Suppressor macrophage treated with lipopolysaccharide for 4 hours (primary cell): ENCODE measurements at places on chromosomes 7 and 10.

DNA sequence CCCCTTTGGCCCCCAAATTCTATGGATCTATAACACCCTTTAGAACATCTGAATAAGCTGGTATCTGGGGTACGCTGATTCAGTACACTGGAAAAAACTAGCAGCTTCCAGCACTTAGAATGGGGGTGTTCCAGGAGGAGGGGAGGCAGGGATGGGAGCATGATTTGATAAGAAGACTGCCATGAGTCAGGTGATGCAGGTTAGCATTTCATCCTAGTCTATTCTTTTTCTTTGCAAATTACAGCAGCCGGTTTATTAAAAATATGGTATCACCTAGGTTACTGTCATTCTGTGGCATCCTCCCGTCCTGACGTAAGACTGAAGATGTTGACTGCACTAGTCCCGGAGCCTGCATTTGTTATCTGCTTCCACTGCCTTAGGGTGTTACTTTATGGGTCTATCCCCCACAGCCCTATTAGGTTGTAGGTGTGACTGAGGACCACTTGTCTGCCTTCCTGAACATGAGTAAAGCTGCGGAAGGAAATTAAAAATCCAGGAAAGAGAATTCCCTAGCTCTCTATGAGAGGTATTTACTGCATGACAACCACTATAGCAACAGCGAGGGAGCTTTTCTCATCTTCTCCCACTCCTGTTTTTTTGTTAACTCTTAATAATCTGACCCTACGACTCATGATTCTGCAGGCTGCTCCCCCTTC, 1.9 kb downstream of the HTR5A start:
- DNase-seq = no peak

- DNase-seq = no peak
Measured at GRCh38 chr7:158494643-158495042, 93.0 kb downstream of the PTPRN2 start.

DNA sequence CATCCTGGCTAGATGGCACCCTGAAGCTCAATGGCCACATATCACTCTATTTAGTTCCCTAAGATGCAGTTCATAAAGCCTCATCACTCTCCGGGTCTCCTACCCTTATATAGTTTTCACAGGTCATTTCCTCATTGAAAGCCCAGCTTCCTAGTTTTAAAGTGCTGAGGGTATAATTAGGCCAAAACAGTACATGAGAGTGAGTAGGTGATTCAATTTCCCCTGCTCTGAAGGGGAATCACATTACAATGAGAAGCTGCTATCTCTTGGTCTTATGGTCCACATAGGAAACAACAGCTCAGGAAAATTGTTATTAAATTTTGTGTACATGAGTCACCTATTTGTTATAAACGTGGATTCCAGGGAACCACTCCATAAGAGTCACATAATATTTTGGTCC, 162.0 kb downstream of the SEMA3E start:
- no peak for DNase-seq

- no peak for DNase-seq
Measured at GRCh38 chr7:105648561-105649401, 67.5 kb upstream of the EFCAB10 start.

GRCh38 chr10:12103802-12104201, 25.7 kb upstream of the SEC61A2 start:
- DNase-seq = peak; percentile 37

DNA sequence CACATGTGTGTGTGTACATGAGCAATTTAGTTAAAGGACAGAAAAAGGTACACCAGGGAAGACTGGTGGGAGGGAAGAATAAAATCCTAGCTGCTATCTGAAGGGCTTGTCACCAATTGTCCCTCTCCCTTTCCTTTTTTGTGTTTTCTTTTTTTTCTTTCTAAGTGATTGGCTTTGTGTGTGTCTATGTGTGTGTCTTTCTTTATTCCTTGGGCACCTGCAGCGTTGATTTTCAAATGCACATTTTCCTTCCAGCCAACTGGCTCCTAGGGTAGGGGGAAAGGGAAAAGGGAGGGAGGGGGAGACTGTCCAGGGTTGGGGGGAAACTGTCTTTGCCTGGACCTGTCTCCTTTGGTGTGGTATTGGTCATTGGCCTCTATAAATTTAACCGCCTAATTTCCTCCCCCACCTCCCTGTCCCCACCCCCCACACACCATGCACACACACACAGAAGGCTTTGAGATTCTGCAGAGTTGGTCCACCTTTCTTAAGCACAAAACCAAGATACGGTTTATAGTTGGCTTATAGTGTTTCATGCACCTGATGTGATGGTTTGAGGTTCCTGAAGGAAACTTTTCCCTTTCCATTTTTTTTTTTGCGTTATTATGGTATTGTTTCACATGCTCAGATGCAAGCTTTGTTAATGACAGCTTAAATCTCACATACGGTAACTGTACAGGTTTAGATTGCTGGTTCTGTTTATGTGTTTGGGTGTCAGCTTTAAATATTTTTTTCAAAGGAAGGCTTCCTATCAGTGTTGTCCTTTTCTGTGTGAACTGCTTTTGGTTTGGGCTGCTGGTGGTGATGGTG, 2.6 kb downstream of the AUTS2 start:
- no peak for DNase-seq

GRCh38 chr10:3605882-3606281, 179.1 kb downstream of the KLF6 start:
- DNase-seq = no peak

DNA sequence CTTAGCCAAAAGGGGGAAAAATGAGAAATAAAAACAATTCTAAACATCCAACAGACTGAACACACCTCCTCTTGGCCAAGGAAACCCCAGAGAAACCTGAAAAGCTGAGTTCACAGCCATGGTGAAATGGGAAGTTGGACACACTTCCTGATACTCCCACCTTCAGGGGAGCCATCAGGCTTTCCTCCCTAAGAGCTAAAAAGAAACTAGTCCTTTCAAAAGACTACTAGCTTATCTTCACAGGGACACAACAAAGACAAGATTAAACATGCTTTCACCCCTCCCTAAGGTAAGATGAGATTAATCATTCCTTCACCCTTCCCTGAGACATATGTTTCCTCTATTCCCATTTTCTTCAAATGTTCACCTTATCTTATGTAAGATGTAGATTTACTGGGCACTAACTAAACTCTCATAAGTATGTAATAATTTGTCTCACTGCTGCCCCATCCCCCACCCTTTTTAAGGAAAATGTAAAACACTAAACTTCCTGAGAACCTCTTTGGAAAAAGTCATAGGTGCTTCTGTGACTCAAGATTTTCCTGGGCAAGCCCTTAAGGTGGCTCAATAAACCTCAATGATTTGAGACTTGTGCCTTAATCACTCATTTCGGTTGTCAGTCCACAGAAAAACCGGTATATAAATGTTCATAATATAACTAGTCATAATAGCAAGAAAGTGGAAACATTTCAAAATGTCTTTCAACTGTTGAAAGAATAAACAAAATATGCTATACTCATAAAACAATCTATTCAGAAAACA, 40.5 kb downstream of the HTR7 start:
- peak; percentile 27 for DNase-seq

DNA sequence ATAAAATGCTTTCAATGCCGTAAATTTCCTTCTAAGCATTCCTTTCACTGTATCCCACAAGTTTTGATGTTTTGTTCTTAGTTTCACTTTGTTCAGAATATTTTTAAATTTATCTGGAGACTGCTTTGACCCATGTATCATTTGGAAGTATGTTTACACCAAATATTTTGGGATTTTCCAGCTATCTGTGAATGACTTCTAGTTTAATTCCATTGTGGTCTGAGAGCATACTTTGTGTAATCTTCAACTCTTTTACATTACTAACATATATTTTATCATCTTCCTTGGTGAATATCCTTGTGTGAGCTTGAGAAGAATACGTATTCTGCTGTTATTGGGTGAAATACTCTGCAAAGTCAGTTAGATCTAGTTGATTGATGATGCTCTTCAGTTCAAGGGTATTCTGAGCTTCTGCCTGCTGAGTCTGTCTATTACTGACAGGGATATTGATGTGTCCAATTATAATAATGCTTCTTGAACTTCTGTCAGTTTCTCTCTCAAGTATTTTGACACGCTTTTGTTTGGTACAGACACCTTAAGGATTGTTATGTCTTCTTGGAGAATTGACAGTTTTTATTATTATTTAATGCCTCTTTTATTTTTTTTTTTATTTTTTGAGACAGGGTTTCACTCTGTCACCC, 31.6 kb downstream of the MKLN1 start:
- DNase-seq = no peak

- no peak for DNase-seq
Measured at GRCh38 chr10:13092291-13093102, 7.5 kb upstream of the OPTN start.

DNA sequence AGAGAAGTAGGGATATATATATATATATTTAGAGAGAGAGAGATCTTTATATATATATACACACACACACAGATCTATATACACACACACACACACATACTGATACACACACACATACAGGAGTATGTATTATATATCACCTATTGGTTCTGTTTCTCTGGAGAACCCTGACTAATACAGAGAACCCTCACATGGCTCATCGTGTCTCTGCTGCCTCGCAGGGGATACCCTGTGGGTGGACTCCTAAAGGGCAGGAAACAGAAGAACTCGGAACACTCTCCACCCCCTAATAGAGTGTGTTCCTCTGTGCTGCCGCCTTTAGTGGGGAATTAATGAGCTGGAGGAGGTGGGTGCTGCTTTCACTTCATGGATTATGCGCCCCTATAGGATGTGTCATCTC, 86.6 kb downstream of the NPY start:
- no peak for DNase-seq

DNA sequence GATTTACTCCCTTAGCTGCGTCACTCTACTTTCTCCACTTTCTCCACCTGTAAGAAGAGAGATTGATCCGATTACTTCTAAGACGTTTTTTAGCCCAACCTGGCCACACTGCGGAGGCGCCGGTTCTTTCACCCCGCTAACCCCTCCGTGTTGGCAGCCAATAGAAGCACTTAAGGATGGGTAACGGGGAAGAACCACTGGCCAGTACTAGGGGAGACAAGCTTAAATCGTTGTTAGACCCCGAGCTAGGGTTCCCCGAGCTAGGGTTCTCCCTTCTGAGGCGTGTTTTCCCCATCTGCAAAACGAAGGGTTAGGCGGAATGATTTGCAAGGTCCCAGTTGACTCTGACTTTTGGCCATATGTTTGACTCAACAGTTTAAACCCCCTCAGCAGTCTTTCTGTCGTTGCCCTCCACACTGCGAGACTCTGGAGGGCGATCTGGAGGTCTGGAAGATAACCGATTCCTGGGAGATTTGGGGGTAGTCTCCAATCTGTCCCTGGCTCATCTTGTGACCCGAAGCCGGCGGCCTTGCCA, 644 bp downstream of the UMAD1 start:
- DNase-seq = peak; percentile 3

GRCh38 chr10:29250066-29250465, 38.8 kb upstream of the LYZL1 start:
- no peak for DNase-seq

DNA sequence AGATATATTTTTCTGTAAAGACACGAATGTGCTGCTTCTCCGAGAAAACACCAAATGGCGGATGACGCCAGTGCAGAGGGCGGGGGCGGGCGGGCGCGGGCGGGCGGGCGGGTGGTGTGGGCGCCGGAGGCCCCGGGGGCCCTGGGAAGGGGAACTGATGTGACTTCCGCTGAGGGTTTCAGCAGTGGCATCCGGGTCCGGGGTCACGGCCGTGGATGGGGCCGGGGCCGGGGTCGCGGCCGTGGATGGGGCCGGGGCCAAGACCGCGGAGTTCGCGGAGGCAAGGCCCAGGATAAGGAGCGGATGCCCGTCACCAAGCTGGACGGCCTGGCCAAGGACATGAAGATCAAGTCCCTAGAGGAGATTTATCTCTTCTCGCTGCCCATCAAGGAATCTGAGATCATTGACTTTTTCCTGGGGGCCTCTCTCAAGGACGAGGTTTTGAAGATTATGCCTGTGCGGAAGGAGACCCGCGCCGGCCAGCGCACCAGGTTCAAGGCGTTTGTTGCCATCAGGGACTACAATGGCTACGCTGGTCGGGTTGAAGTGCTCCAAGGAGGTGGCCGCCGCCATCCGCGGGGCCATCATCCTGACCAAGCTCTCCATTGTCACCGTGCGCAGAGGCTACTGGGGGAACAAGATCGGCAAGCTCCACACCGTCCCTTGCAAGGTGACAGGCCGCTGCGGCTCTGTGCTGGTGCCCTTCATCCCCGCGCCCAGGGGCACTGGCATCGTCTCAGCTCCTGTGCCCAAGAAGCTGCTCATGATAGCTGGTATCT, 20.3 kb upstream of the IGF2BP3 start:
- peak; percentile 16 for DNase-seq

GRCh38 chr10:25725917-25726716, 207.9 kb upstream of the MYO3A start:
- peak; percentile 78 for DNase-seq

DNA sequence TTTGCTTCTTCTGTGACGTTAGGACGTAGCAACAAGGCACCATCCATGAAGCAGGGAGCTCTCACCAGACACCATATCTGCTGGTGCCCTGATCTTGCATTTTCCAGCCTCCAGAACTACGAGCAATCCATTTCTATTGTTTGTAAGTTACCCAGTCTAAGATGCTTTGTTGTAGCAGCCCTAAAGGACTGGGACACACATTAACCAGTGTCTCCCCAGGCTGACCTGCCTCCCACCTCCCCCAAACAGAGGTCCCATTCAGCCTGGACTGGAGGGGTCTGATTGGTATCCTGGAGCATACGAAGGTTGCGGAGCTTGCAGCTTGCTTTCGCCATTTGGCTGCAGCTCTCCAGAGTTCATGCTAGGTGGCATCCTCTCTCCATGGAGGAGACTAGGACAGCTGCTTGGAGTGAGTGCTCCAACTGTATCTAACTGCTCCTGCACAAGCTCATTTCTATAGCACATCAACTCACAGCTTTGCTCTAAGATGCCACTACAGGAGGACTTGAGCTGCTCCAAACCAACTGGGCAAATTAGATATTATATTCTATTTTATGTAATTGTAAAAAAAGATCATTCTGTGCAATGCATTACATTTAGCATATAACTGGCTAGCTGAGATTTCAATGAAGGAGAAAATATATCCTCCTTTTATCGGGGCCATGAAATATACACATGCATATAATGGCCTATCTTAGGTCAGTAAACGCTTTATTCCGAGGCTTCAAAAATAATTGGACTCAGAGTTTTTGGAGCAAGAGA, 8.0 kb upstream of the GRK5 start:
- peak; percentile 71 for DNase-seq

- DNase-seq = no peak
Measured at GRCh38 chr7:27170426-27171324, 3.4 kb downstream of the HOXA10 start.

- no peak for DNase-seq
Measured at GRCh38 chr10:128028508-128029289, 97.5 kb downstream of the MKI67 start.

GRCh38 chr10:73366381-73367298, 8.0 kb upstream of the CFAP70 start:
- DNase-seq = no peak

GRCh38 chr7:55509322-55509721, 63.0 kb downstream of the VOPP1 start:
- DNase-seq = peak; percentile 86

DNA sequence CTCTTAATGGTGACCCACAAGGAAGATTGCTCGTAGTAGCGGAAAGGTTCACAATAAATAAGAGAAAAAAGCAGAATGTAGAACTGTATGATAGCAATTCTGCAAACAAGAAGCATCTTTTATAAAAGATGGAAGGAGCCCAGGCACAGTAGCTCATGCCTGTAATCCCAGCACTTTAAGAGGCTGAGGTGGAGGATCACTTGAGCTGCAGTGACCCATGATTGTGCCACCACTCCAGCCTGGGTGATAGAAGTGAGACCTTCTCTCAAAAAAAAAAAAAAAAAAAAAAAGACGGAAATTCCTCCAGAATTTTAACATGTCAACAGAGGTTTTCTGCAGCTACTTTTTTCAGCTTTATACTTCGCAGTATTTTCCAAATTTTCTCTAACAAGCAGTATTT, 13.2 kb downstream of the GATAD1 start:
- no peak for DNase-seq
